Activated CD4-positive, alpha-beta T cell treated with anti-CD3 and anti-CD28 coated beads, Interleukin-2, Interleukin-6, amounts not matched to agents 100 ng/mL and 50 ng/mL, durations not matched to agents 16 hours and 8 hours (primary cell): ENCODE measurements at places on chromosomes 4 and X.

- DNase-seq = no peak
These were observed 34.3 kb downstream of the MECP2 start for GRCh38 chrX:154063234-154063633.

GRCh38 chr4:19924761-19925160, 326.9 kb upstream of the SLIT2 start:
- no peak for DNase-seq

DNA sequence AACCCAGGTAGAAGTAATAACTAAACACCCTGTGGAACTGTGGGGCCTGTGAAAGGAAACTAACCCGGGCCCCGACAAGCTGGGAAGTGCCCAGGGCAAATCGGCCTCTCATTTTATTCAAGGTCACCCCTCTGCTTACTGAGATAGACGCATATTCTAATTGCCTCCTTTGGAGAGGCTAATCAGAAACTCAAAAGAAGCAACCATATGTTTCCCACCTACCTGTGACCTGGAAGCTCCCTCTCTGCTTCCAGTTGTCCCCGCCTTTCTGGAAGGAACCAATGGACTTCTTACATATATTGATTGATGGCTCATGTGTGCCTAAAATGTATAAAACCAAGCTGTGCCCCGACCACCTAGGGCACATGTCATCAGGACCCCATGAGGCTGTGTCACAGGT, 23.1 kb upstream of the DHRSX start:
- DNase-seq = no peak

- DNase-seq = no peak
These were observed 96.2 kb upstream of the SPRY1 start for GRCh38 chr4:123300222-123301039.

- DNase-seq = peak; percentile 30
These were observed 401 bp downstream of the SOWAHD start for GRCh38 chrX:119758731-119759247.

- DNase-seq = no peak
These were observed 94.5 kb upstream of the RASGEF1B start for GRCh38 chr4:81566161-81566591.

DNA sequence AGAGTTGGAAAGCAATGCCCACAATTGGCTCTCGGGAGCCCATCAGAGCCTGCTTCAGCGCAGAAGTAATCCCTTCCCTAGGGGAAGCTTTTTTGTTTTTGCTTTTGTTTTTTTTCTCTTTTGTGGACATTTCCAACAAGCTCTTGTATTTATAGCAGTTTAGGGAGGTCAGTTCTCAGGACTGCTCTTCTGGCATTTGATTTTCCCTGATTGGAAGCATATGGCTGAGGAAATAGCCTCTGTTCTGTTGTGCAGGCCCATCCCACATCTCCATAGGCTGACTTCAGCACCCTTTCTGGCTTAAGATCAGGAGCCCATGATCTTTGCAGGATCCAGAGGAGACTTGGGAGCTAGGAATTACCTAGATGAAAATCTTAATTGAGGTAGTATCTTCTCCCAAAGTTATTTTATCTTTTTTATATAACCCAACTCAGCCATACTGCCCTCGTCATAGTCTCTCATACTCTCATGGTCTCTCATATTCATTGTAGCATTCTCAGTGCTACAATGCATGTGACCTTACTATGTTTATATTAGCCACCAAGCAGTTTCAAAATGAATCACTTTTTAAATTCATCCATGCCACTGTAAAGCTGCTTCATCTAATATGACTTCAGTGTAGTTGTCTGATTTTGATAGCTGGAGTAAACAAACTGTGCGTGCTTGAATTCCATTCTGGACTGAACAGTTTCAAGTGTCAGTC, 16.7 kb downstream of the PAGE4 start:
- no peak for DNase-seq

DNA sequence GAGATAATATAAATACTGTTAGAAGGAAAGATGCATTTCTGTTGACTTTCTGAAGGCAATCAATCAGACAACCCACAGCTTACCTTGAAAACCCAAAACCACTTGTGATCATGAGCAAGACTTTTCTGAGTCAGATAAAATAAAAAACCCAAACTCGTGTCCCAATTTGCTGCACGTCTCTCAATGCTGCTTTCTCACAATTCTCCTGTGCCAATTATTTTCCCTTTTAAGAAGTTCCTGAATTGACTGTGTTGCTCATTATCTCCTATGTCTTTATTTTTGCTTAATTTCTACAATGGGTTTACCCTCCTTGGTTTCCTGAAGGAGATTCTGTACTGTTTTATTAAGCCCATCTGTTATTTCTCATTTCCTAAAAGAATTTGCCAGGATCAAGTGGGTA, 1891.9 kb upstream of the PCDH10 start:
- DNase-seq = no peak

- DNase-seq = no peak
These were observed 24.2 kb downstream of the NKX1-1 start for GRCh38 chr4:1381944-1382541.

DNA sequence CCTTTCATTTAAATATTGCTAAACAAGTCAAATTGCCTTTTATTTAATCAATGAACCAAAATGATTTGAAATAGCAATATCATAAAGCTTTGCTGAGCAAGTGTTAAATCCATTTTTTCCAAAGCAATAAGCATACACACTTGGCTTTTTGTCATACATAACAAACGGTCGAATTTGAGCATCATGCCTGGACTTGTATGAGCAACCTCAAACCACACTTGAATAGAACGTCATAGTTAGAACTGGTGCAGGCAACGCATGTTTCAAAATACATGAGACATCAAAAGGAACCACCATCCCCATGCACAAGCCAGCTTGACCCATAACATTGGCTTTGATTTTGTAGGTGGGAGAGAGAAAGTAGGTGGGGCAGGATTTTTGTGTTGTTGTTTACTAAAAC, 812.3 kb upstream of the FRG1 start:
- no peak for DNase-seq

- peak; percentile 37 for DNase-seq
These were observed at the start of gene EDA2R for GRCh38 chrX:66638591-66639500. Gene EDA2R (minus strand): TSS chrX:66639078. CDS start chrX:66616020, 23,058 bp downstream.

DNA sequence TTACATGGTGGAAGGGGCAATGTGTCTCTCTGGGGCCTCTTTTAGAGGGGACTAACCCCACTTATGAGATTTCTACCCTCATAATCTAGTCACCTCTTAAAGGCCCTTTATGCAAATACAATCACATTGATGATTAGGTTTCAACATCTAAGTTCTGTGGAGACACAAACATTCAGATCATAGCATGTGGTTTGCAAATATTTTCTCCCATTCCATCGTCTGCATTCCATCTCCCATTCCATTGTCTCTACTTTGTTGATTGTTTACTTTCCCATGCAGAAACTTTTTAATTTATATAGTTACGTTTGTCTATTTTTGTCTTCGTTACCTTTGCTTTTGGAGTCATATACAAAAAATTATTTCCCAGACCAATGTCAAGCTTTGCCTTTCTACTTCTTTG, 927.5 kb upstream of the INTU start:
- DNase-seq = no peak

DNA sequence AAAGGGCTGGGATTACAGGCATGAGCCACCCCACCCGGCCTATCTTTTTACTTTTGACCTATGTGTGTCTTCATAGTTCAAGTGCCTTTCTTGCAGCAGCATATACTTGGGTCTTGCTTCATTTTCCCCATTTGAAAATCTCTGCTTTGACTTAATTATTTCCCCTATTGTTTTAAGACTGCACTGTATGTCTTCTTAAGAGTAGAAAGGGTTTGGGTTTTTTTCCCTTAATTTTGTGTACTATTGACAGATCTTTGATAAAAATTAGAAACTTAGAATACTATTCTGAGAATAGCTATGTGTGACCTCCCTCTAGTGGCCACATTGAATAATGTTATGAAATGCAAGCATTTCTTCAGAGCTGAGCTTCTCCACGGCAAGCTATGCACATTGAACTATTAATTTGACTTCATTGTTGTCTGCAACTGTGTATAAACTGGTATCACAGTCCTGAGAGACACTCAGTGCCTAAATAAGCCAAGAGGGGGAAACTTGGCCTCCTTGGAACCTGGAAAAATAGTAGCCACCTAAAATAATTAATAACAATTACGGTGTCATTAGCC, 8.7 kb upstream of the SLC25A4 start:
- peak; percentile 58 for DNase-seq

GRCh38 chr4:41028392-41029076, 185.8 kb downstream of the APBB2 start:
- no peak for DNase-seq

DNA sequence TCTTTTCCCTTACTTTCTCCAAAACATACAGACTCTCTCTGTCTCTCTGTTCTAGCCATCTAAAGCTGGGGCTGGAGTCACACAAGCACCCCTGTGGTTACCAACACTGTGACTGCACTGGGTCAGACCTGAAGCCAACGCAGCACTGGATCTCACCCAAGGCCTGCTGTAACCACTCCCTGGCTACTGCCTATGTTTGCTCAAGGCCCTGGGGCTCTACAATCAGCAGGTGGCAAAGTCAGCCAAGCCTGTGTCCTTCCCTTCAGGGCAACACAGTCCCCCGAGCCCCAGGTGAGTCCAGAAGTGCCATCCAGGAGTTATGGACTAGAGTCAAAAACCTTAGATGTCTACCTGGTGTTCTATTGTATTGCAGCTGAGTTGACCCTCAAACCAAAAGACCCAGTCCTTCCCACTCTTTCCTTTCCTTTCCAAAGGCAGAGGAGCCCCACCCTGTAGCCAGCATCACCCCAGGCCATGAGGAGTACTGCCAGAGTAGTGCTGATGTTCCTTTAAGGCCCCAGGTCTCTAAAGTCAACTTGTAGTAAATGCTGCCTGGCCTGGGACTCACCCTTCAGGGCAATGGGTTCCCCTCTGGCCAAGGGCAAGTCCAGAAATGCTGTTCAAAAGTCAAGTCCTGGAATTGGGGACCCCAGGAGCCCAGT, 58.8 kb upstream of the RAP2C start:
- no peak for DNase-seq

- DNase-seq = no peak
These were observed 20.8 kb upstream of the CEP135 start for GRCh38 chr4:55927803-55928437.

DNA sequence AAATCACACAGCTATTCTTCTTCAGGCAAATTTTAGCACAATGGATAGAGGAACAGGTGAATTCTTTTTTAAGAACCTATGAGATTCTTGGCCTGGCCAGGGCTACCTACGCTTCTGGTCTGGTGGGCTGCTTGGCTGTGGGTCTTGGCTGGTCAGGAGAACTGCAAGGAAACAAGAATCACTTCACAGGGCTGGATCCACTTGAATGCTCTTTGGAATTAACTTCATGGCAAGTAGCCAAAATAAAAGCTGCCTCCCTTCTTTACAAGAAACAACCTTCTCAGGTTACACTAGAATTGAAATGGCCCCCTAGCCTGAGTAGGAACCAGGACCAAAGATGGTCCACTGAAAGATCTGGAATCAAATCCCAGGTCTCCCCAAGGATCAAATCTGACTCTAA, 519.1 kb downstream of the IQCM start:
- DNase-seq = no peak

DNA sequence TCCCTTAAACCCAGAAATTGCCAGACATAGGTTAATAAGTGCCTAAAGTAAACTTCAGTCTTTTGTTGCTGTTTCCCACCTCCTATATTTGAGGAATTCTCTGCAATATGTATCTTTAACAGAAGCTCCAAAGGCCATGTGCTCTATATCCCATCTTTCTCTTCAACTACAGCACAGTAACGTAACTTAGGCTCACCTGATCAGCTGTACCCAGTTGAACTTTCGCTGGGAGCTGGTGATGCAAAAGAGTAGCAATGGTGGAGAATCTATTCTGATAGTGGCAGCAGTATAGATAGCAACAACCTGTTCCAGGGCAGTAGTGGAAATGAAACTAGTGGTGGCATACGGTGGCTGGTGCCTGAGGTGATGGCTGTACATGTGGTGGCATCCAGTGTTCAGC, 33.2 kb upstream of the YTHDC1 start:
- no peak for DNase-seq

DNA sequence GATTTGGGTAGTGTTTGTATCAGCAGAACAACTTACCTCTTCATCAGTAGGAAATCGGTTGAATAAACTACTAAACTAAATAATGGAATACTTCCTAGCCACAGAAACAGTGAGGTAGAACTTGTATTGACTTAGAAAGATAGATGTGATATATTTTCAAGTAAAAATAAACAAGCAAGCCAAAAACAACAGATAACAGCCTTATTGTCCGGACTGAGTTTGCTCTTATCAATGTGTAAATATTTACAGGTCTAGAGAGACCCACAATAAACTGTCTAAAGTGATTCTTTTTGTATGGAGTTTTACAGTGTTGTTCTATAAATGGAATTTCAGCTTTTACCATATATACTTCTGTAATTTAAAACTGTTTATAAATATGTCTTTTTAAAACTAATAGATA, 721.8 kb downstream of the ADGRL3 start:
- DNase-seq = no peak

DNA sequence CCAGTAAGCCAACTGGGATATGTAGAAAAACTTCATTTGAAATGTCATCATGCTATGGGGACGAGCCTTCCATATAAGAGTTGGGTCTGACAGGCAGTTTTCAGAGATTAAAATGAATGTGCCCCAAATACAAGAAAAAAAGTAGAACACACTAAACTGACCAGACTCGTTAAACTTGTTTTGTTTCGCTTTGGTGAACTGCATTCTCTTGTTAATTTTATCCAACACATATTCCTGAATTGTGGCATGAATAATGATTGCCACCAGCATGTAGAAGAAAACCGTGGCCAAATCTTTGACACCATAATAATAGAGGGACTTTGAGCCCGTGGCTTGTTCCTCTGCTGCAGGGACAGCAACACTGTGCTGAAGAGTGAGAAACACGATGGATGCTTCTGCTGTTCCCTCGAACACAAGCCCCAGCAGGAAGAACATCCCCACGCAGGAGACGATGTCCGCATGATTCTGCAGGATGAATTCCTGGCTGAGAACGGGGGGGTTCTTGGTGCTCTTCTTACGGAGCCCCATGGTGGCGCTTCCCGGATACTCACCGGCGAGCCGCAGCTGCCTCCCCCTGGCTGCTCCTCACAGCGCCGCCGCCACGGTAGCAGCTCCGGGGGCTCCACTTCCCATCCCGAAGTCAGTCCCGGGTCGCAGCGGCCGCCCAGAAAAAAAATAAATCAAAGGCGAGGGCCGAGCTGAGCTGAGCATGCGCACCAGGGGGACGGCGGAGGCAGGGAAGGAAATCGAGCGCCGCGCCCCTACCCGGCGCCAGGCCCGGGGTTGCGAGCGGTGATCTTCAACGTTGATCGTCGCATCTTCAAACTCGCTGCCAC, at the start of gene TRAM1L1:
Gene TRAM1L1, minus strand, starts transcription at position 711 of the 836 bp plus-strand sequence. Its CDS starts 183 bp downstream, at position 528.
- peak; percentile 47 for DNase-seq

GRCh38 chr4:175916626-175917351, 104.7 kb upstream of the GPM6A start:
- DNase-seq = no peak

DNA sequence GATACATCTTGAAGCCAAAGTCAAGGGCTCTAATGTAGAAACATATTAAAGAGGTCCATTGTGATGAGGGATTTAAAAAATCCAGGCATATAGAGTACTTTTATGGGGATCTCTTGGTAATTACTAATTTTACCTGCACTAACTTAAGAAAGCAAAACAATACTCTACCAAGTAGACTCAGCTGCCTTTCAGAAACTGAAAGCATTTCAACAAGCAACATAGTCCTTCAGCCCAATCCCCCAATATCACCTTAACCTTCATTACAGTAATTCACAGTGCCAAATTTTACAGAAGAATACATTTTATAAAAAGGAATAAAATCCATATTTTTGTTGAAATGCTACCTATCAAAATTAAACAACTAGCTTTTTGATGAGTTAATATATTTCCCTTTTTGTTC, 422.9 kb downstream of the DTHD1 start:
- DNase-seq = no peak

GRCh38 chr4:23022032-23022431, 329.3 kb downstream of the GBA3 start:
- no peak for DNase-seq
